Hair follicular keratinocyte (primary cell): ENCODE measurements at places on chromosomes 3 and 15. TPM values are rescaled to one million over a fixed set of nuclear protein-coding genes. Genes with fewer than 3 reads are reported as not detected.

Gene TRPM1
- not detected in 2 replicates for total RNA-seq

Gene FBXO40
- total RNA-seq = not detected in 2 replicates

Gene ANKUB1
- total RNA-seq = 0.04 and 0.31 TPM in 2 replicates

Gene MFN1
- total RNA-seq = 29.3 and 39.2 TPM in 2 replicates

Gene SLC22A13
- total RNA-seq = not detected in 2 replicates

Gene CD200
- not detected in 2 replicates for total RNA-seq

Gene LMOD3
- not detected in 2 replicates for total RNA-seq

Gene LIPH
- under 0.01 and 0.11 TPM in 2 replicates for total RNA-seq

Gene ZFAND6
- 80.7 and 80.9 TPM in 2 replicates for total RNA-seq

Gene MRPL46
- total RNA-seq = 17.6 and 26.5 TPM in 2 replicates

Gene ACAN
- total RNA-seq = not detected in 2 replicates

Gene EFCC1
- not detected in 2 replicates for total RNA-seq

Gene ADAM10
- total RNA-seq = 38.4 and 63.7 TPM in 2 replicates

Gene WDR93
- not detected in 2 replicates for total RNA-seq

Gene EPM2AIP1
- total RNA-seq = 3.1 and 4.7 TPM in 2 replicates

Gene NOX5
- 0.30 and 1.0 TPM in 2 replicates for total RNA-seq

Gene WDR72
- 0.19 TPM in 1 of 2 replicates, not detected in the other for total RNA-seq

Gene GABRR3
- not detected in 2 replicates for total RNA-seq

Gene EAF2
- 0.62 and 2.5 TPM in 2 replicates for total RNA-seq

Gene LACTB
- 16.1 and 22.2 TPM in 2 replicates for total RNA-seq

Gene SNAP23
- 56.9 and 57.2 TPM in 2 replicates for total RNA-seq

Gene ISLR2
- total RNA-seq = 0.04 TPM in 1 of 2 replicates, not detected in the other

Gene ZSCAN29
- 12.5 and 13.9 TPM in 2 replicates for total RNA-seq

Gene TMA7
- total RNA-seq = 383 and 572 TPM in 2 replicates

Gene RPS27L
- total RNA-seq = 122 and 134 TPM in 2 replicates

Gene SLC22A14
- total RNA-seq = not detected in 2 replicates

Gene GUCA1C
- not detected in 2 replicates for total RNA-seq

Gene IQCH
- total RNA-seq = 2.4 and 8.3 TPM in 2 replicates

Gene ANKDD1A
- total RNA-seq = 0.47 and 0.49 TPM in 2 replicates
